ENCODE measurements at places on chromosomes 11 and 22.

GRCh38 chr11:18692941-18693760 lies 5.4 kb upstream of the TMEM86A start:
- no peak for DNase-seq

DNA sequence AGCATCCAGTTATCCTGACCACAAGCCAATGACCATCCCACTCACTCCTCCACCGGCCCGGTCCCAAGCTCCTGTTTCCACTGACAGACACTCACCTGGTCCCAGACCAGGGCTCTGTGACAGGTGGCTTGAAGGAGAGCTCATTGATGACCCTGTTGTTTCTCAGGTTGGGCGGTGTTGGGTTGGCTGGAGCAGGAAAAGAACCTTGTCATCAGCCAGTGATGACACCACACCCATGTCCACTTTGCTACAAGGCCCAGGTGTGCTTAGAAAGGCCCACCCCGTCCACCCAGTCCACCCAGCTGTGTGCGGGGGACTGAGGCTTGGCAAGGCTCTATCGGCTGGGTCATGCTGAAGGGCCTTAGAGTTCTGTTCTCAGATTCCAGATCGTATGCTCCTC lies 42.9 kb downstream of the GAB4 start:
- DNase-seq: no peak

DNA sequence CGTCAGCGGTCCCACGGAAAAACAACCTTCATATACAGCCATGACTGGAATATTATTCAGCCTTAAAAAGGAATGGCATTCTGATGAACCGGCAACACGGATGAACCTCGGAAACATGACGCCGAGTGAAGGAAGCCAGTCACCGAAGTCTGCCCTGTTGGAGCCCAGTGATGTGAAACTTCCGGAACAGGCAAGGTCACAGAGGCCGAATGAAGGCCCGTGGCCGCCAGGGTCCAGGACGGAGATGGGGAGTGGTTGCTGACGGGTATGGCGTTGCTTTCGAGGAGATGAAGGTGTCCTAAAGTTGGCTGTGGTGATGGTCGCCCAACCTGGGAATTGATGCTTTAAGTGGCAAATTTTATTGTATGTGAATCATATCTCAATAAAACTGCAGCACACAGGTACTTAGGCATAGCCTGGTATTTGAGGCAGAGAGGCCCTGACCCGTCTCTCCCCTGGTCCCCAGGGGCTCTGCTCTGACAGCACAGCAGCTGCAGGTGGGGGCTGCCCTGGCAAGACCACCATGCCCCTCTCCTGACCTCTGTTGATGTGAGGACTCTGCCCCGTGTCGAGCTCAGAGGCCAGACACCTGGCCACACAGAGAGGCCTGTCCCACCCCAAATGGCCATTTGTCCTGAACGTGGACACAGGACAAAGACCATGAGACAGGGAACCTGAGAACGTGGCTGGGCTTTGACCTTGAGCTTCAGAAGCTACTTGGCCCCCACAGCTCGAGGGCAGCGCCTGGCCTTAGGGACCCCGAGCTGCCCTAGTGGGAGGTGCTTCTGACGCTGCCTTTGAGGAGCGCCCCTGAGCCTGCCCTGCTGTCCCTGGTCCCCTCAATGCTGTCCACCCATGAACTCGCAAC lies 1090.8 kb downstream of the BRD1 start:
- no peak for DNase-seq

- DNase-seq: no peak
Observed at GRCh38 chr11:1354125-1354938, 35.4 kb upstream of the BRSK2 start.

- DNase-seq: no peak
Observed at GRCh38 chr11:11291041-11292015, 61.7 kb downstream of the CSNK2A3 start.
